ENCODE measurements at places on chromosomes 7 and 10. TPM values are rescaled to one million over a fixed set of nuclear protein-coding genes. Genes with fewer than 3 reads are reported as not detected.
A peak's percentile ranks its signal among the peaks of the same experiment; 100 is the strongest.

The UTF1 gene
- total RNA-seq, result not detected

The RSU1 gene
- total RNA-seq, result 38.4 TPM

The NPY4R2 gene
- not detected for total RNA-seq

The ACSL5 gene
- total RNA-seq, result 32.1 TPM

The DPCD gene
- 19.3 TPM for total RNA-seq

DNA sequence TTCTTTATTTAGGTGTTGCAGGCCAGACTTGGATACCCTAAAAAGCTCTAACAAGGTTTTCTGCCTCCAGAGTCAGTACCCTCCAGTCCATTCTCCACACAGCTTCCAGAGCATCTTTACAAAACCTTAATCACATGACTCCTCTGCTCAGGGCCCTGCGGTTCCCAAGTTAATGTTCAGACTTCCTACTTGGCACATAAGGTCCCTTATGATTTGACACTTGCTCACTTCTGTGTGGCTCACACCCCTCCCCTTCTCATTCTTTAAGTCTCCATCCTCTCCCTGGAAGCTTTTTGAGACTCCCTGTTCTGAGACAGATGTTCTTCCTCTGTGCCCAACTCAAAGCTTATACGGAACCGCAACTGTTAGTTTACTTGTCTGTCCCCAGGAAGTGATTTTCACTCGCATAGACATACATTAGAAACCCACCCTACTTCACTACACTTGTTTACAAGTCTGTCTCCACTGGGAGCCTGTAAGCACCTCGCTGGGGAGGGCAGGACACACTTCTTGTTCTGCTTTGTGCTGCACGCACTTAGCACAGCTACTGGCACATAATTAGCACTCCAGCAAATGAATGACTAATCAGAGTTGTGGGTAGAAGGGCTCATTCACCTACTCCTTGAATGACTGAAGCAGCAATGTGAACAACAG is 154.3 kb upstream of the LAMB4 start:
- H3K27me3 ChIP-seq, result peaks cover 15% of the 10 kb centered on the region
- peak; percentile 51 for DNase-seq
- H3K36me3 ChIP-seq, result no peaks in the 10 kb centered on the region
- H3K4me3 ChIP-seq, result peak overlapping the region; percentile 23
- peaks cover 12% of the 10 kb centered on the region for H3K4me1 ChIP-seq
- peak overlapping the region; percentile 49 for H3K27ac ChIP-seq

- H3K4me3 ChIP-seq, result no peak overlapping the region
- H3K4me1 ChIP-seq, result peaks cover 3% of the 10 kb centered on the region
- H3K36me3 ChIP-seq, result no peaks in the 10 kb centered on the region
- no peak overlapping the region for H3K27ac ChIP-seq
- DNase-seq, result no peak
Measured at GRCh38 chr7:91228927-91229558, 35.2 kb upstream of the FZD1 start.

DNA sequence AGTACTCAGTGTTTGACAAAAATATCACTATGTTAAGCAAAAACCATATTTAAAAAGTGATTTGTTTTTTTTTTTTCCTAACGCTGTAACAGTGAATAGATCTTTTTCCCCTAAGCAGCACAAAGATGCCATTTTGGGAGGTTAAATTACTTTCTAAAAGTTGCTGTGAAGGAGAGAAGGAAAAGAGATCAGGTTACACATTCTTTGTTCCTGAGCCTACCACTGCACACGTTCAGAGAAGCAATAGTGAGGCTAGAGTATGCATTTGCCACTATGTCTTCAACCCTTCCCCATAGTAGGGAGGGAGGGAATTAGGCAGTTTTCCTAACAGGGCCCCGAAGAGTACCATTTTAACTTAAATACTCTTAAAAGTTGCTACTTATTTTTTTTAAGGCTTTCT is 38.9 kb downstream of the BMPR1A start:
- H3K27me3 ChIP-seq, result no peaks in the 10 kb centered on the region
- DNase-seq, result no peak
- H3K27ac ChIP-seq, result no peak overlapping the region
- peaks cover 14% of the 10 kb centered on the region for H3K4me1 ChIP-seq

- no peak for DNase-seq
- H3K27me3 ChIP-seq, result peaks cover 4% of the 10 kb centered on the region
- H3K27ac ChIP-seq, result no peak overlapping the region
- H3K4me1 ChIP-seq, result no peaks in the 10 kb centered on the region
- no peaks in the 10 kb centered on the region for H3K36me3 ChIP-seq
Measured at GRCh38 chr7:17090751-17091150, 207.7 kb upstream of the AHR start.

DNA sequence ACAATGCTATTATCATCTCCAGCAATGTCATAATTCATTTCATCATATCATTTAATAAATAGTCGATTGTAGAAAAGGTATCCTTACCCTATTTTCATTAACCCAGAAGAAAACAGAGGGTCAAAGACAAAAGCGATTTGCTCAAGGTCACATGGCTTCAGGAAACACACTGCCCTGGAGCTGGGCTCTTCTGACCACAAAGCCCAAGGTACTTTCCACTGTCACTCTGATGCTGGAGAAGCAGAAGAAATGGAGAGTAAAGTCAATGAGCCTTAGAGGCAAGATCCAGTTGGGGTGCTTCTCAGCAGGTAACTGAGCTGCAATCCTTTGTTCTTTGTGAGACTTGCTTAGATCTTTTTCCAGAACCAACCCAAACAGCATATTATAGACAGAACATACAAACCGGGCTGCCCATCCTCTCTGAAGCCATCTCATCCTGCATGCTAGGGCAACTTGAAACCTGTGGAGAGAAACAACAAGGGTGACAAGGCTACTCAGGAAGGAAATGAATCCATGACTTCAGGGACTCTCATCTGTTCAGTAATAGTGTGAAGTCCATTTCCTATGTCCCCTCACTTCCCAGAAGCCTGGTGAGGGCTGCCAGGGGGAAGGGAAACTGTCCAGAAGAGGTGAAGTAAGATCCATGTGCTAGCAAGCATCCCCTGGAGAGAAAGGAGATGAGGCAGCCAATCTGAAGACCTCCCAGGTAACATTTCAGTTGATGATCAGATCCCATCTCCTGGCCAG is 148.6 kb upstream of the SVIL start:
- H3K27me3 ChIP-seq, result peaks cover 13% of the 10 kb centered on the region
- H3K4me3 ChIP-seq, result no peak overlapping the region
- H3K36me3 ChIP-seq, result no peaks in the 10 kb centered on the region
- no peaks in the 10 kb centered on the region for H3K4me1 ChIP-seq
- DNase-seq, result no peak

- H3K27me3 ChIP-seq, result peaks cover 12% of the 10 kb centered on the region
- peak within 1 kb of the TSS; percentile 88 for H3K4me3 ChIP-seq
- peak; percentile 86 for DNase-seq
- peaks cover 34% of the 10 kb centered on the region for H3K4me1 ChIP-seq
- peak within 1 kb of the TSS; percentile 86 for H3K27ac ChIP-seq
- no peaks in the 10 kb centered on the region for H3K36me3 ChIP-seq
Measured at GRCh38 chr7:24572997-24573553, at the start of gene PALS2. PALS2 (plus strand) TSS chr7:24573452; CDS start chr7:24623668, 50,216 bp downstream.

- no peaks in the 10 kb centered on the region for H3K27me3 ChIP-seq
- no peak overlapping the region for H3K4me3 ChIP-seq
- peak overlapping the region; percentile 10 for H3K27ac ChIP-seq
- DNase-seq, result no peak
- H3K4me1 ChIP-seq, result peaks cover 4% of the 10 kb centered on the region
Measured at GRCh38 chr7:2886391-2886790, 42.3 kb upstream of the GNA12 start.

DNA sequence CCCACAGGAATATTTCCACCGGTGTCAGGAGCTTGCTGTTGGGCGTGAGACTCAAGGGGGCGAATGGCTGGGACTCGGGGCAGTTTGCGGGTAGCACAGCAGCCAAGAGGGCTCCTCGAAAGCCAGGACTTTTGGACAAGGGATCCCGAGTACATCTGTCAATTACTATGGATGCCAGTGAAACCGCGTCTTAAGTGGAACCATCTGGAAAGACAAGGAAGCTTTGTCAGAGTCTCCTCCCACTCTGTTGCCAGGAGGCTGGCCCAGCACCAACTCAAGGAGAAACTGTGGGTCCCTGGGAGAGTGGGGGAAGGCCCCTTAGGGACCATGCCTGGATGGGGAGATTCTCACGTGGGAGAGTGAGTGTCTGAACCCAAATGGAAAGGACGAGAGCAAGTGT is 57.1 kb downstream of the C10orf143 start:
- no peaks in the 10 kb centered on the region for H3K4me1 ChIP-seq
- H3K36me3 ChIP-seq, result no peaks in the 10 kb centered on the region
- H3K4me3 ChIP-seq, result no peak overlapping the region
- no peak for DNase-seq
- no peaks in the 10 kb centered on the region for H3K27me3 ChIP-seq

Data from activated CD4-positive, alpha-beta T cell treated with anti-CD3 and anti-CD28 coated beads for 36 hours (primary cell).